Liver (tissue), 10 donors: ENCODE measurements at places on chromosomes 7 and 10. TPM values are rescaled to one million over a fixed set of nuclear protein-coding genes. Genes with fewer than 3 reads are reported as not detected.

GRCh38 chr7:122886357-122887081 is at the start of gene CADPS2:
TSS of gene CADPS2 (minus strand) at chr7:122886460. CDS start at chr7:122886337, 123 bp downstream.
- no peaks in the 10 kb centered on the region for H3K4me1 ChIP-seq
- peak; percentile 68 for DNase-seq
- H3K27ac ChIP-seq = peak within 1 kb of the TSS; percentile 93
- no peaks in the 10 kb centered on the region for H3K27me3 ChIP-seq
- H3K36me3 ChIP-seq = no peaks in the 10 kb centered on the region

NUTM2A gene
- 0.59 TPM for total RNA-seq

LOXL4 gene
- total RNA-seq = 0.84 TPM

AOAH gene
- total RNA-seq = 26.7 TPM

BMPER gene
- total RNA-seq = 8.5 TPM

- H3K4me3 ChIP-seq = no peak overlapping the region
- no peaks in the 10 kb centered on the region for H3K36me3 ChIP-seq
These were observed 5.6 kb upstream of the KNDC1 start for GRCh38 chr10:133154411-133154810.

SEMA3A gene
- total RNA-seq = 0.25 TPM

- no peaks in the 10 kb centered on the region for H3K4me1 ChIP-seq
- DNase-seq = no peak
- no peak overlapping the region for H3K27ac ChIP-seq
These were observed 168.4 kb downstream of the SEMA3D start for GRCh38 chr7:85018498-85018897.

GRCh38 chr10:12588091-12588860 is 238.9 kb downstream of the CAMK1D start:
- H3K36me3 ChIP-seq = no peaks in the 10 kb centered on the region
- H3K27ac ChIP-seq = no peak overlapping the region
- H3K4me3 ChIP-seq = no peak overlapping the region
- peaks cover 15% of the 10 kb centered on the region for H3K4me1 ChIP-seq
- no peak for DNase-seq
- H3K27me3 ChIP-seq = no peaks in the 10 kb centered on the region

- no peaks in the 10 kb centered on the region for H3K4me1 ChIP-seq
- DNase-seq = no peak
- no peak overlapping the region for H3K4me3 ChIP-seq
- H3K27ac ChIP-seq = no peak overlapping the region
These were observed 290.2 kb downstream of the DNAJB6 start for GRCh38 chr7:157627033-157627432.

DNA sequence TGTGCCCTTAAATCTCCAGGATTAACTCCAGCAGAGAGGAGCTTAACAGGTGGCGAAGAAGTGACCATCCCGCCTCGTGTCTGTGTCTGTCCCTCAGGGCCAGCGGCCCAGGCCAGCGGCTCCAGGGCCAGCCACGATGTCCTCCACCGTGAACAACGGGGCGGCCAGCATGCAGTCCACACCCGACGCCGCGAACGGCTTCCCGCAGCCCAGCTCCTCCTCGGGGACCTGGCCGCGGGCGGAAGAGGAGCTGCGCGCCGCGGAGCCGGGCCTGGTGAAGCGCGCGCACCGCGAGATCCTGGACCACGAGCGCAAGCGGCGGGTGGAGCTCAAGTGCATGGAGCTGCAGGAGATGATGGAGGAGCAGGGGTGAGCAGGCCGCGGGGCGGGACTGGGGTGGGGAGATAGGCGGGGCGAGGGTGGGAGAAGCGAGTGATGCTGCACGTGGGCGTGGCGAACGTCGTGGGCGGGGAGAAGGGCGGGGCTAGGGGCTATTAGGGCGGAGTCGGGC is 33.3 kb downstream of the SRRM3 start:
- peaks cover 4% of the 10 kb centered on the region for H3K27me3 ChIP-seq
- peak; percentile 86 for DNase-seq
- peak overlapping the region; percentile 39 for H3K4me3 ChIP-seq
- H3K4me1 ChIP-seq = peaks cover 2% of the 10 kb centered on the region
- no peaks in the 10 kb centered on the region for H3K36me3 ChIP-seq

GRCh38 chr7:55174856-55175255 is 156.0 kb downstream of the EGFR start:
- no peak overlapping the region for H3K4me3 ChIP-seq
- no peak for DNase-seq
- H3K27ac ChIP-seq = no peak overlapping the region
- no peaks in the 10 kb centered on the region for H3K27me3 ChIP-seq

GRCh38 chr10:75619635-75620034 is 188.2 kb downstream of the LRMDA start:
- no peaks in the 10 kb centered on the region for H3K36me3 ChIP-seq
- no peak overlapping the region for H3K27ac ChIP-seq
- peaks cover 14% of the 10 kb centered on the region for H3K4me1 ChIP-seq

CDNF gene
- 5.9 TPM for total RNA-seq

DNA sequence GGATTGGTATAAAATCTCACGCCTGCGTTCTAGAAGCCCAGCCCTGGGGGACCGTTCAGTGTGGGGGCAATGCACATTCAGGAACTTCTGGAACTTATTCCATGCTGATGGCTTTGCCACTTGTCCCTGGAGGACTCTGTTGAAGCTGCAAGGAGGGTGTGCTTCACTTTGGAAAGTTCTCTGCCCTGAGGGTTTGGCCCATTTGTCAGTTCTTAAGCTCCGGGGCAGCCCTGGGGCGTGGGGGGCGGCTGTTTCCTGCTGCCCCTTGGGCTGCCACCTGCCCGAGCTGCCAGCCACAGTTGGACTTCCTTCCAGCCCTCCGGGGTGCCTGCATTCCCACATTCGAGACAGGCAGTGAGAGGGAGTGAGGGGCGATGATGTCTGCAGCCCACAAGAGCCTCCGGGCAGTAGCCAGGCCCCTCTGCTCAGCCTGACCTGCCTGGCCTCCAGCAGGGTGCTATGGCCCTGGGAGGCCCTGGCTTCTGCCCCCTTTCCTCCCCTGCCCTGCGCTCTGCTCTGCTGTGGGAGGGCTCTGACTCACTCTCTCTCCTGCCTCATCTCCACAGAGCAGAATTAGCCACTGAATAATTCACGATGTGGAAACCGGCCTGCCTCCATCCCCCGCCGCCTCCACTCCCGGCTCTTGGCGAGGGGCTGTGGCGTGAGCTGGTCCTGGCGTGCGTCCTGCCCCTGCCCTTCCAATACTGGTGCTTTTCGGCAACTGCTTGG is 1.9 kb downstream of the TTYH3 start:
- no peaks in the 10 kb centered on the region for H3K36me3 ChIP-seq

- peaks cover 28% of the 10 kb centered on the region for H3K4me1 ChIP-seq
- no peak overlapping the region for H3K27ac ChIP-seq
- no peaks in the 10 kb centered on the region for H3K36me3 ChIP-seq
- H3K4me3 ChIP-seq = no peak overlapping the region
- peaks cover 17% of the 10 kb centered on the region for H3K27me3 ChIP-seq
- no peak for DNase-seq
These were observed 71.4 kb downstream of the INSIG1 start for GRCh38 chr7:155368894-155369600.

DNA sequence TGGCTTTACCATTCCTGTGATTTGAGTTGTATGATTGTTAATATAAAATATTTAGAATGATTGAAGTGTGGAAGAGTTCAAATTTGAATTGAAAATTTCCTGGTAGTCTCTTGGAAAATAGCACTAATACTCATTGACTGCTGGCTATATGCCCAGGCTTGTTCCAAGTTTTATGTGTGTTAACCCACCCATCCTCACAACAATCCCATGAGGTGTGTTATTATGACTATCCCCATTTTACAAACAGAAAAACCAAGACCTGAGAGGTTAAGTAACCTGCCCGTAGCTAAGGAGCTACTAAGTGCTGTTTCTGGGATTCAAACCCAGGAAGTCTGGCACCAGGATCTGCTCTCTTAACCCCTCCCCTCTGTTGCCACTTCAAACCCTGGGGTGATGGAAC is 213.9 kb downstream of the CREB5 start:
- H3K4me1 ChIP-seq = no peaks in the 10 kb centered on the region
- no peaks in the 10 kb centered on the region for H3K27me3 ChIP-seq
- no peaks in the 10 kb centered on the region for H3K36me3 ChIP-seq
- H3K4me3 ChIP-seq = no peak overlapping the region
- no peak overlapping the region for H3K27ac ChIP-seq
- no peak for DNase-seq

DNA sequence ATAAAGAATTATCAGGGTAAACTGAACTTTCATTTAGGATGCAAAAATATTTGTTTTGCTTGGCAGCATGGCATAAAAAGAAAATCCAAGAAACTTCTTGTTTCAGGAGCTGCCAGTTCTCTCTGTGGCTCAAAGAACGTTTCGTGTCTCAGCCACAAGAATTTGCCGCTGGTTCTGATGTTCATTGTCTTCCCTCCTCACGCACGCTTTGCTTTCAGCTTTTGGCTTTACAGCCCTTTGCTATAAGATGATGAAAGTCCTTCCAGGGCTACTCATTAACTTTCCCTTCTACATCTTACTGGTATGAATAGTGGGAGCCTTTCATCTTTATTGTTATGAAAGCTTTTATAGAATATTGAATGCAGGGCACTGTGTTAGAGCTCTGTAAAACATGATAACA is 124.7 kb downstream of the BICC1 start:
- DNase-seq = no peak
- H3K36me3 ChIP-seq = no peaks in the 10 kb centered on the region
- no peak overlapping the region for H3K27ac ChIP-seq
- H3K4me1 ChIP-seq = no peaks in the 10 kb centered on the region

PON1 gene
- total RNA-seq = 190 TPM

DNA sequence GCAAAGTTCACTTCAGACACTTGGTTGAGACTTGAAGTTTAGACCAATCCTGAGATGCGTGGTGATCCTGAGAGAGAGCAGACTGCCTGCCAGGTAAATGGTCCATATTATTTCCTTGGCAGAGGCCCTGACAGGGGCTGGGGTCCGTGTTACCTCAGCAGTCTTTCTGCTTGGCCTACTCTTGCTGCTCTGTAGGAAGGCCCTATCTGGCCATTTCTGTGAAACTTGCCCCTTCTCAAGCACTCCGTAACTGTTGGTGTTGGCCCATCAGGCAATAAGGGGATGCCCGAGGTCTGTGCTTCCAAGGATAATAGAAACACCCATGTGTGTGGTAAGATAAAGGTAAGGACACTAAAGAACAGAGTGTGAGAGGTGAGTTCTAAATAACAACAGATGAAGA is 20.0 kb downstream of the LOXL4 start:
- no peak overlapping the region for H3K27ac ChIP-seq
- no peaks in the 10 kb centered on the region for H3K27me3 ChIP-seq
- no peak for DNase-seq
- peaks cover 24% of the 10 kb centered on the region for H3K36me3 ChIP-seq
- H3K4me3 ChIP-seq = no peak overlapping the region

- H3K36me3 ChIP-seq = no peaks in the 10 kb centered on the region
- no peaks in the 10 kb centered on the region for H3K4me1 ChIP-seq
- H3K27ac ChIP-seq = no peak overlapping the region
- DNase-seq = no peak
- H3K4me3 ChIP-seq = no peak overlapping the region
These were observed 173.1 kb upstream of the LRRTM3 start for GRCh38 chr10:66752714-66753113.

SFTPA2 gene
- not detected for total RNA-seq

DNA sequence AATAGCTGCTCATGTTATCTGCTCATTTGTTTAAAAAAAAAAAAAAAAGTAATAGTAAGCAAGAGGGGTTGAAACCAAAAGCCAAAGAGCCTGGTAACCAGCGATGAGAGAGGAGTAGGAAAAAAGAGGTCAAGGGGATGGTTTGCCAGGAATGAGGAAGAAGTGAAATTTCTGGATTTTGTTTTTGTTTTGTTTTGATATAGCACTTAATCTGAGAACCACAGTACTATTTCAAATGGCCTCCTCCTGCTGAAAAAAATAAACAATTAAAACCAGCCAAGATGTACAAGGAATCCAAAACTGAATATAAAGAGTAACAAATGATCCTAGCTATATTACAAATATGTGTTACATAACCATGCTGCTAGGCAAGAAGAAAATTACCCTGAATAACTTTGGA is 213.1 kb downstream of the FGFR2 start:
- H3K27ac ChIP-seq = no peak overlapping the region
- no peak overlapping the region for H3K4me3 ChIP-seq
- no peaks in the 10 kb centered on the region for H3K27me3 ChIP-seq

GRCh38 chr7:16914771-16915170 is 33.0 kb upstream of the AGR3 start:
- no peaks in the 10 kb centered on the region for H3K4me1 ChIP-seq
- H3K27me3 ChIP-seq = no peaks in the 10 kb centered on the region
- no peak overlapping the region for H3K27ac ChIP-seq
- no peak overlapping the region for H3K4me3 ChIP-seq

DNA sequence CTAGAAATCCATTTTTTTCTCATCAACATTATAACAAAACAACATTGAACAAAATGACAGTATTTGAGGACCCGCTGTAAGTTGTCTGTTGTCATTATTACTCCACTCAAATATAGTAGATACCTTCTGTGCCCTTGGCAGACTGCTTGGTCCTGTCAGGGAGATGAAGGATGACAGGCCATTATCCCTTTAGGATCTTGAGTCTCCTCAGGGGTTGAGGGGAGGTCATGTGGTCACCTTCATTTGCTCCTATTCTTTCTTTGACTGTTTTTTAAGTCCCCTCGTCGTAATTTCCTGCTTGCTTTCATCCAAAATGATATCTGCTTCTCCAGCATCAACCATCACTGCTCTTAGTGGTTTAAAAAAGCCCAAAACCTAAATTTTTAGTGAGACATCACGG is 2.6 kb upstream of the PIP4K2A start:
- no peak overlapping the region for H3K4me3 ChIP-seq
- peaks cover 2% of the 10 kb centered on the region for H3K4me1 ChIP-seq
- DNase-seq = no peak
- no peak overlapping the region for H3K27ac ChIP-seq
- H3K36me3 ChIP-seq = no peaks in the 10 kb centered on the region

GRCh38 chr10:132381741-132382140 is 15.3 kb upstream of the PWWP2B start:
- no peak overlapping the region for H3K4me3 ChIP-seq
- H3K27ac ChIP-seq = no peak overlapping the region

GRCh38 chr10:88158526-88159122 is 295.2 kb downstream of the PTEN start:
- H3K27me3 ChIP-seq = no peaks in the 10 kb centered on the region
- no peaks in the 10 kb centered on the region for H3K36me3 ChIP-seq
- H3K4me3 ChIP-seq = no peak overlapping the region
- no peaks in the 10 kb centered on the region for H3K4me1 ChIP-seq
- no peak overlapping the region for H3K27ac ChIP-seq

DNA sequence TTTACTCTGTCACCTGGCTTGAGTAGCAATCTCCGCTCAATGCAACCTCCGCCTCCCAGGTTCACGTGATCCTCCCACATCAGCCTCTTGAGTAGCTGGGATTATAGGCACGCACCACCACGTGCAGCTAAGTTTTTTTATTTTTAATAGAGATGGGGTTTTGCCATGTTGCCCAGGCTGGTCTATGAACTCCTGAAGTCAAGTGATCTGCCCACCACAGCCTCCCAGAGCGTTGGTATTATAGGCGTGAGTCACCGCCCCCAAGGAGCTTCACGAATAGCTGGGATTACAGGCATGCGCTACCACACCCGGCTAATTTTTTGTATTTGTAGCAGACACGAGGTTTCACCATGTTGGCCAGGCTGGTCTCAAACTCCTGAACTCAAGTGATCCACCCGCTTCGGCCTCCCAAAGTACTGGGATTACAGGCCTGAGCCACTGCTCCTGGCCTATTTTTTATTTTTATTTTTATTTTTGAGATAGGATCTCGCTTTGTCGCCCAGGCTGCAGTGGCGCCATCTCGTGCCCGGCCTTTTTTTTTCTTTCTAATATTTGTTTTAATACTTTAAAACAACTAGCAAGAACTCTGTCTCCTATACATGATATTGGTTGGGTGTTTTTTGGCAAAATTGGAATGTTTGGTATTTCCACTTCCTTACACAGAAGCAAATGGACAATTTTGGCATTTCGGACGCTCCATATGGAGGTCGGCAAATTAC is 1.1 kb downstream of the EFCAB10 start:
- DNase-seq = no peak
- no peaks in the 10 kb centered on the region for H3K4me1 ChIP-seq
- no peak overlapping the region for H3K4me3 ChIP-seq
- H3K27me3 ChIP-seq = no peaks in the 10 kb centered on the region
- H3K27ac ChIP-seq = no peak overlapping the region
- H3K36me3 ChIP-seq = no peaks in the 10 kb centered on the region
